ENCODE measurements at places on chromosomes 12 and 14. TPM values are rescaled to one million over a fixed set of nuclear protein-coding genes. Genes with fewer than 3 reads are reported as not detected.

- DNase-seq: no peak
- peaks cover 73% of the 10 kb centered on the region for H3K36me3 ChIP-seq
- no peak overlapping the region for H3K27ac ChIP-seq
These were observed 10.6 kb downstream of the FICD start for GRCh38 chr12:108525681-108526080.

DNA sequence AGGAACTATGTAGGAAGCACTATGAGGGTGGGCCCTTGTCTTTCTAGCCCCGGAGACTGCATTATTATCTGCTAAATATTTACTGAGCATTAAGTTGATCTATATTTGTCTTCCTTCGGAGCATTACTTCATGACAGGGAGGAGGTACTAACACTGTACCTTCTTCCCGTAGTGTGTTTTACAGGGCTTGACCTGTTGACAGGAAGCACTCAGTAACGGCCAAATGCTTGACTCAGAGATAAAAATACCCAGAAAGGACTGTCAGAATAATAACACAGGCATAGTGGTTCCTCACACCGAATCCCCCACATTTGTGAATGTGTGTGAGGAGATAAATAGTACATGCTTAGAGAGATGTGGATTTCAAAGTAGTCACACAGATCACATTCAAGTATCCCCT is 466.6 kb downstream of the EGLN3 start:
- peaks cover 93% of the 10 kb centered on the region for H3K27me3 ChIP-seq
- H3K27ac ChIP-seq: no peak overlapping the region
- no peak for DNase-seq
- no peaks in the 10 kb centered on the region for H3K4me1 ChIP-seq
- no peaks in the 10 kb centered on the region for H3K36me3 ChIP-seq

GRCh38 chr12:90991952-90992465 is 12.8 kb downstream of the EPYC start:
- no peak for DNase-seq
- no peak overlapping the region for H3K4me3 ChIP-seq
- peaks cover 16% of the 10 kb centered on the region for H3K4me1 ChIP-seq
- no peak overlapping the region for H3K27ac ChIP-seq
- no peaks in the 10 kb centered on the region for H3K36me3 ChIP-seq
- H3K27me3 ChIP-seq: no peaks in the 10 kb centered on the region

Gene PLEKHD1
- 0.73 TPM for total RNA-seq

Gene PPP1R1A
- not detected for total RNA-seq

DNA sequence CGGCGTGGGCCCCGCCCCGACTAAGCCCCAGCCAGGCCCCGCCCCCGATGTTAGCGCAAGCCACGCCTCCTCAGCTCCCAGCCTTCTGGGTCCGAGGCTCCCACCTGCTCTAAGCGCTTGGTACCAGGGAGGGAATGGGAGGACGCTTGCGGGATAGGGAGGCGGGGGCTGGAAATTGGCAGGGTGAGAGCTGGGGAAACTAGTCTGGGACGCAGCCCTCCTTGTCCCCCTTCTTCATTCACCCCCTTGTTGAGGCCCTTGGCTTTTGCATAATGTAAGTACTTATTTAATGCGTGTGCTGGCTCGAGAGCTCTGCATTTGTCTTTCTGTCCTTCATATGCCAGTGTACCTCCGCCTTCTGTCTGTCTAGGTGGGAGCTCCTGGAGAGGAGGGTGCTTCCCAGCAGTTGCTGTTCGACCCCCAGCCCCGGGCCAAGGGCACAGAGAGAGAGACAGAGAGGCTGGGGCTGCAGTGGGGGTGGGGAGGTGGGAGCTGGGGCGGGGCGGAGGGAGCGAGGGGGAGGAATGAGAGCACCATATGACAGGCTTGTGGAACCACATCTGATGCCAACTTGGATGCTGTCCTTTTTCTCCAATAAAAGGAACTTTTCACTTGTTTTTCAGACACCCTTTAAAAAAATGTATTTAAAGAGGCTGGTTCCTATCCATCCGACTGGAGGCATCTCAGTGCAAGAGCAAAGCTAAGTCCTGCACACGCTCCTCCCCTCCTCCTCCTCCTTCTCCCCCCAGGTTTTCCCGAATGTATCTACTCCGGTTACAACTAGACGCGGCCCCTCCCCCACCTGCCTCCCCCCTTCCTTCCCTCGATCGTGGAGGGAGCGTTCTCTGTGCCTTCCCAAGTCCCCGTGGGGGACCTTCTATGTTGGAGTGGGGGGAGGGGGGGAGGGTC is 25.6 kb upstream of the MAP1LC3B2 start:
- H3K36me3 ChIP-seq: peaks cover 17% of the 10 kb centered on the region
- DNase-seq: peak; percentile 77
- H3K27me3 ChIP-seq: peaks cover 23% of the 10 kb centered on the region

Gene HSP90B1
- 1,328 TPM for total RNA-seq

GRCh38 chr14:106556665-106557289 is 1030.4 kb downstream of the TMEM121 start:
- H3K4me1 ChIP-seq: no peaks in the 10 kb centered on the region
- H3K27me3 ChIP-seq: peaks cover 13% of the 10 kb centered on the region
- DNase-seq: peak; percentile 81
- no peak overlapping the region for H3K27ac ChIP-seq
- no peak overlapping the region for H3K4me3 ChIP-seq
- H3K36me3 ChIP-seq: no peaks in the 10 kb centered on the region

Gene KRT1
- total RNA-seq: not detected

DNA sequence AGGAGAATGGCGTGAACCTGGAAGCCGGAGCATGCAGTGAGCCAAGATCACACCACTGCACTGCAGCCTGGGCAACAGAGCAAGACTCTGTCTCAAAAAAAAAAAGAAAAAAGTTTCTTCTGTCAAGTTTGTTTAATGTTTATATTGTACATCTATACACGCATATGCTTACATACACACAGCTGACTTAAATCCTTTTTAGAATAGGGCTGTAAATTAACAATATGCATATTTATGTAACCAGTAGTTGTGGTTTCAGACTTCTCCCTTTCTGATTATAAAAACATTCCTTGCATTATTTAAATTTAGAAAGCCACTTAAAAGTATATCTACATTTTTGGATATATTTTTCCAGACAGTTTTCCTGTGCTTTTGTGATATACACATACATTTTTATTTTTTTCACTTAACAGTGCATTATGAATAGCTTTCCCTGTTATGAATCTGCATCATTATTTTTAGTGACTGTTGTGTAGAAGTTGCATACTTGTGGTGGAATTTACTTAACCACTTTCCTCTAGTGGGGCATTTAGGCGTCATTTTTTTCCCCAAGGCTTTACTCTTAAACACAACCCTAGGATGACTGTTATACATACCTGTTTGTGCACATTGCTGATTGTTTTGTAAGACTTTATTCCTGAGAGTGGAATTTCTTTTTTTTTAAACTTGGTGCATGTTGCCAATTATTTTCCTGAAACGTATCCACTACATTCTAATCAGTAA is 29.4 kb downstream of the POLR3B start:
- H3K4me1 ChIP-seq: peaks cover 10% of the 10 kb centered on the region
- no peak overlapping the region for H3K4me3 ChIP-seq
- H3K27me3 ChIP-seq: no peaks in the 10 kb centered on the region
- H3K27ac ChIP-seq: no peak overlapping the region
- peaks cover 12% of the 10 kb centered on the region for H3K36me3 ChIP-seq
- DNase-seq: no peak

GRCh38 chr12:61009192-61009591 is 1251.0 kb upstream of the USP15 start:
- H3K27ac ChIP-seq: no peak overlapping the region
- no peak for DNase-seq
- no peak overlapping the region for H3K4me3 ChIP-seq
- no peaks in the 10 kb centered on the region for H3K4me1 ChIP-seq
- no peaks in the 10 kb centered on the region for H3K27me3 ChIP-seq

DNA sequence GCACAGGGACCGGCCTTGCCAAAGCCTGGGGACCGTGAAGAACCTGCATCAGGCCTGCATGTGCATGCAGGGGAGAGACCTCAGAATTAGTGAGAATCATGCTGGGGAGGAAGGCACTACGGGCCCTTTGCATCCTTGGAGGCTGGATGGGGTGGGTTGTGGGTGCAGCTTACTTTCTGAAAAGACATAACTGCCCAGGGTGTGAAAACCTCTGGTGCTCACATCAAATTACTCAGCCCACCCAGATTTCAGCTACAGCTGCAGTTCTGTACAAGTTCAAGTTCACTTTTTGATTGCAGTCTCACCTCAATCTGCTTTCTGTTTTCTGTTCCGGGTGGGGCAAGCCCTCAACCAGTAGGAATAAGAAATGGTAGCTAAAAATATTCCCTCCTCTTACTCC is 130.6 kb downstream of the SLC15A4 start:
- H3K27ac ChIP-seq: no peak overlapping the region
- no peaks in the 10 kb centered on the region for H3K36me3 ChIP-seq
- H3K27me3 ChIP-seq: no peaks in the 10 kb centered on the region
- H3K4me3 ChIP-seq: no peak overlapping the region
- H3K4me1 ChIP-seq: no peaks in the 10 kb centered on the region
- no peak for DNase-seq

- no peaks in the 10 kb centered on the region for H3K36me3 ChIP-seq
- DNase-seq: peak; percentile 15
- peak overlapping the region; percentile 27 for H3K27ac ChIP-seq
- peaks cover 15% of the 10 kb centered on the region for H3K4me1 ChIP-seq
These were observed 56.7 kb downstream of the MSRB3 start for GRCh38 chr12:65335021-65335714.
